ENCODE measurements at places on chromosomes 11 and 22. TPM values are rescaled to one million over a fixed set of nuclear protein-coding genes. Genes with fewer than 3 reads are reported as not detected.

TMEM191C gene
- total RNA-seq: 1.4 TPM

OR8G5 gene
- total RNA-seq: not detected

CD3E gene
- 488 TPM for total RNA-seq

EIF1AD gene
- 42.7 TPM for total RNA-seq

SEC14L6 gene
- 0.17 TPM for total RNA-seq
